Activated naive CD4-positive, alpha-beta T cell treated with anti-CD3 and anti-CD28 coated beads, Interleukin-2, amount 50 U/mL, for 72 hours (primary cell): ENCODE measurements at places on chromosomes 3 and 15.

- DNase-seq, result no peak
These were observed 50.1 kb downstream of the CADPS start for GRCh38 chr3:62824965-62825592.

- DNase-seq, result no peak
These were observed 3.2 kb upstream of the ATP13A3 start for GRCh38 chr3:194489736-194490612.

- no peak for DNase-seq
These were observed 824.1 kb downstream of the FHIT start for GRCh38 chr3:60427109-60427508.

DNA sequence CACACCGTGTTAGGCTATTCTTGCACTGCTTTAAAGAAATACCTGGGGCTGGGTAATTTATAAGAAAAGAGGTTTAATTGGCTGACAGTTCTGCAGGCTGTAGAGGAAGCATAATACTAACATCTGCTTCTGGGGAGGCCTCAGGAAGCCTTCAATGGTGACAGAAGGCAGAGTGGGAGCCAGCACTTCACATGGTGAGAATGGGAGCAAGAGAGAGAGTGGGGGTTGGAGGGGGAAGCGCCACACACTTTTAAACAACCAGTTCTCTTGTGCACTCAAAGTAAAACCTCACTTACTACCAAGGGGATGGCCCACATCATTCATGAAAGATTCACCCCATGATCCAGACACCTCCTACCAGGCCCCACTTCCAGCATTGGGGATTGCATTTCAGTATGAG lies 181.1 kb downstream of the APBA2 start:
- DNase-seq, result no peak

DNA sequence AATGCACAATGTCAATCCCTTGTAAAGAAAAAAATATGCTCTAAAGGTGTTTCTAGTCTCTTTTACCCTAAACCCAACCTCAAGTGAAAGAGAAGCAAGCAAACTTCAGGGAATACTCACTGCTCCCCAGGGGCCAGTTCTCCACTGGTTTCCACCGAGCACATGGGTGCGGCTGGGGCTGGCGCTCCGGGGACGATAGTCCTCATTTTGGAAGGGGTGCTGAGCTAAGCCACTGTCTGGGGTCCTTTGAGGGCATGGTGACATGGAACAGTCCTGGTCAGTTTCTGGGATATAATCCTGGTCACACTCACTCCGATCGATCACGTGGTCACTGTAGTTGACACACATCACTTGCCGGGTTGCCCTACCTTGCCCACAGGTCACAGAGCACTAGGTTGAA lies 86.0 kb downstream of the ADAMTS9 start:
- DNase-seq, result no peak

- no peak for DNase-seq
These were observed 30.8 kb downstream of the BOC start for GRCh38 chr3:113242096-113242581.

- no peak for DNase-seq
These were observed 405.5 kb downstream of the SHQ1 start for GRCh38 chr3:72442759-72443158.

DNA sequence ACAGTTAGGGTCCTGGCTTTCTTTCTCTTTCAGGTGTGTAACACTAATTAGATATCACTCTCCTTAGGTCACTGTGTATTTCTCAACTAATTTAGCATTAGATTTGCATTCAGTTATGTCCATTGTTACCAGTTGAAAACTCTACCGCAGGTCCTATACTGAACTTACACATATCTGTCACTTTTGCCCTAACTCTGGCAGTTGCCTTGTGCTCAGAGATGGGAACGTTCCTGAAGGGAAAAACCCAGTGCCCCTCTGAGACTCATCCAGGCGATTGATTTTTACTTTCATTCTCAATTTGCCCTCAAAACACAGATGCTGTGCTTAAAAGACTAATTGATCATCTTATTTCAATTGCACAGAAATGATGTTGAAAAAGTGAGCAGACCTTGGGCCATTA lies 249.1 kb downstream of the ALCAM start:
- DNase-seq, result no peak

DNA sequence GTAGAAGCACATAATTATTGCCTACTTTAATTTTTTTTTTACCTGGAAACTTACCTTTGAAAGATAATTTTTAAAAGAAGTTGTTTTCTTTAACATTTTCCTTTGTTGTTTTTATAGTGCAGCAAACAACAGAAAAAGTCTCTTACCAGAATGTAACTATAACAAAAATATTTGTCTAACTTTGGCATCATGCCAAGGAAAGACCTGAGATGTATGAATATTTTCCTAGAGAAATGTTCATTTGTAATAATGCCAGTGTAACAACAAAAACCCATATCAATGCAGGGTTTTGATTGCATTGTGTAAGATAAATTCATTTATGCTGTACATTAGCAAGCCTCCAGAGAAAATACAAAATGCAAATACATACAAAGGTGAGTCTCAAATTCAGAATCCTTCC lies 775.7 kb downstream of the SI start:
- no peak for DNase-seq

DNA sequence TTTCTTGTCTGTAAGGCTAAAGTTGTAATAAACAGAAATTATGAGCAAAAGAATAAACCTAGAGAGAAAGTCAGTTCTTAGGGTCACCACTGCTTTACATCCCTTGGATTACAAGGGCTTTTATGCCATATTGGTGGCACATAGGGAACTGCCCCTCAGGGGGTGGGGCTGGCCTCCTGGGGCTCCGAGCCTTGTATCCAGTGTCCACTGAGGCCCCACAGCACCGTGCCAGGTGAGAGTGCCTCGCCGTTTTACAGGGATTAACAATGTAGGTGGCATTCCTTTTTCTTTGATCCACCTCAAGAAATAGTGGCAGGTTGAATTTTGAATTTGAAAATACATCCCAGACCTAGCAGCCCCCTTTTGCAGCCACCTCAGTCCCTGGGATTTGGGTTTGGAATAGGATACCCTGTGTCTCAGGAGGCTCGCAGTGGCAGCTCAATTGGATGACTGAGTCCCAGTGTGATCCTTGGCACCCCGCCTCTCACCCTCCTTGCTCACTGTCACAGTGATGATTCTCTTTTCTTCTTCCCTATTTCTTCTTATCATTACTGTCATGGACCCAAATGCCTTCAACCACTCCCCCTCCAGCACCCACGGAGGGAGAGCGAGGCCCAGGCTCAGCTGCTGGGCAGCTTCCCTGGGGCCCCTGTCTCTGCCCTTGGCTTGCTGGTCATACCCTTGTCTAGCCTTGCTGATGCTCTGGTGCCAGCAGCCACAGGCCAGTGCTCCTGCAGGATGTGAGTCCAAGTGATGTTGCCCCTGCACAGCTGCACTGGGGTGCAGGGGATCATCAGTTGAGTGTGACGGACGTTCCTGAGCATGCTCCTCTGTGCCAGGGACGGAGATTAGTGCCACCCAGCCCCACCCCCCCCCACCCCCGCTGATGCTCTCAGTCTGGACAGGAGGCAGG lies 137.9 kb downstream of the DNAJB8 start:
- DNase-seq, result no peak

- no peak for DNase-seq
These were observed 3.2 kb upstream of the SLC7A14 start for GRCh38 chr3:170589113-170589512.

DNA sequence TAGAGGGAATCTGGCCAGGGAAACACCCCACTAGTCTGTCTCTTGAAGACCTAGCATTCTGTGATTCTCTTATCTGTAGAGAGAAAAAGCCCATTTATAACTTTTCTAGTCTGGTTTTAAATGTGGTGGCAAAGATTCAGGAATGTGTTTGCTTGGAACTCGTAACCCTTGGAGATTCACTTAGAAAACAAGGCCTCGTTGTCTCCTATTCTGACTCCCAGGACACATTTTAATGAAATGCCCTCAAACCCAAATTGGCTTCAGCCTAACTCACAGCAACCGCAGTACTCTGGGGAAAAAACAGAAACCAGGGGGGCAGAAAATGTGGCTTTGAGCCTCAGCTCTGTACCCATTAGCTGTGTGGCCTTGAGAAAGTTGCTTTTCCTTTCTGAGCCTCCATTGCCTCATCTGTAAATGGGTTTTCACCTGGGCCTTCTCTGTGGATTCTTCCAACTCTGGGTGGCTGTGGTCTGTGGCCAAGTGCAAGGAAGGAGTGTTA lies 36.5 kb downstream of the RPLP1 start:
- no peak for DNase-seq

- DNase-seq, result no peak
These were observed 44.6 kb downstream of the CORO2B start for GRCh38 chr15:68623301-68623892.

- DNase-seq, result no peak
These were observed 409.0 kb downstream of the TAFA4 start for GRCh38 chr3:68523330-68523729.

- DNase-seq, result no peak
These were observed 10.1 kb downstream of the ARL14 start for GRCh38 chr3:160686955-160687535.

GRCh38 chr15:31308185-31308639 lies 18.4 kb upstream of the KLF13 start:
- peak; percentile 47 for DNase-seq

GRCh38 chr15:86231864-86232721 lies 152.4 kb downstream of the AGBL1 start:
- DNase-seq, result no peak

- no peak for DNase-seq
These were observed 69.9 kb downstream of the PTPRG start for GRCh38 chr3:61631108-61631769.

- no peak for DNase-seq
These were observed 133.8 kb downstream of the GMNC start for GRCh38 chr3:190728574-190729246.

DNA sequence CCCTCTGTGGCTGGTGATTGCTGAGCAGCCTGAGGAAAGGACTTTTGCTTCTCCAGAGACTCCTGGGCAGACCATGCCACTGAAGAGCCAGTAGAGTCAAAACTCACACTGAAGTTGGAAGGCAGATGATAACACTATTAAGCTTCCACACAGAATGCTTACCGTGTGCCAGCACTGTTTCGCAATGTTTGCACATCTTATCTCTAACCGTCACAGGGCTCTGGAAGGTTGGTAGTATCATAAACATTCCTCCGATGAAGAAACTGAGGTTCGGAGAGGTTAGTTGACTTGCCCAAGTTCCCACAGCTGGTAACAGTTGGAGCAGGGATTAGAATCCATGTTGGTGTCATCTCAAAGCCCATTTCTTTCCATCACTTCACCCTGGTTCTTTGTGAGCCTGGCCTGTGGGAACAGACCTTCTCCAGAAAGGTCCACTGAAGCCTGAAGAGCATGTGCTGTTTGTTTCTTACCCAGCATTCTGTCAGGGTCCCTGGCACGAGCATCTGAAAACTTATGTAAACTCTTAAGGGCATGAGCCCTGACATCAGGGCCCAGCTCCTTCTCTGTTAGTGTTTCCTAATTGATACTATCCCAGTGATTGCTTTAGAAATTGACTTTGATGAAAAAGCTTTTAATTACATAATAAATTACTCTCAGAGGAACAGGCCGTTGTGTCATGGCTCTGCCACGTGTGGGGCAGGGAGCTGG lies 77.0 kb upstream of the PRR23C start:
- DNase-seq, result no peak

- no peak for DNase-seq
These were observed 7.5 kb upstream of the MAN2A2 start for GRCh38 chr15:90895571-90896117.

DNA sequence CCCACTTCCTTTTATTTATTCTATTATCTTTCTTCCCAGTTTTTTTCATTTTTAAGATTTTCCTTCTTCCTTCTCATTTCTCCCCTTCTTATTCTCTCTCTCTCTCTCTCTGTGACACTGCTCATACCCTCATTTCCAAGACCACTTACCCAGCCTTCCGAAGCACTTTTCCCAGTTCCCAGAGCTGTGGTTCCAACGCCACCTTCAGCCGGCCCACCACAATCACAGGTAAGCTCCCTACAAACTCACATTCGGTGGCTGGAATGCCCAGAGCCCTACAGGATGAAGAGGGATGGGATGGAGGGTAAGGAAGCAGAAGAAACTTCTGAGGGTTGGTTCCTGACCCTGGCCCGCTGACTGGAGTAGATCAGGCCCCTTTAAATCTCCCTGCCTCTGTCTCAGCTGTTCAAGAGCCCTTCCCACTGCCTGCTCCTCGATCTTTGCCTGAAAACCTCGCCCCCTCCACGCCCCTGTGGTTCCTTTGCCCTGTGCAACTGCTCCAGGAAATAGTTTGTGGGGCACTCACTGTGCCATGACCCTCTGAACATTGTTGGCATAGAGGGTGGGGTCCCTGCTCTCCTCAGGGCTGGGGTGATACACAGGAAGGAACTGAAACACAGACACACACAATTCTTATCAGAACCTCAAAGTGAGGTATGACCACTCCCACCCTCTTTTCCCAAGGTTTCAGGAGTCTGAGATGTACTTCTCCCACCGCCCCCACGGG lies 4.8 kb downstream of the LPCAT4 start:
- DNase-seq, result no peak

DNA sequence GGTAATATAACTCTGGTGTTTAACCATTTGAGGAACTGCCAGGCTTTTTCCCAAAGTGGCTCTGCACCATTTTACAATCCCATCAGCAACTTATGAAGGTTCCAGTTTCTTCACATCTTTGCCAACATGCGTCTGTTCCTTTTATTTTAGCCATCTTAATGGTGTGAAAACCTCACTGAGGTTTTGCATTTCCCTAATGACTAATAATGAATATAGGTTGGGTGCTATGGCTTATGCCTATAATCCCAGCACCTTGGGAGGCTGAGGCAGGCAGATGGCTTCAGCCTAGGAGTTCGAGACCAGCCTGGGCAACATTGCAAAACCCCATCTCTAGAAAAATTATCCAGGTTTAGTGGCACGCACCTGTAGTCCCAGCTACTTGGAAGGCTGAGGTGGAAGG lies 210.6 kb downstream of the TCF12 start:
- DNase-seq, result no peak

- no peak for DNase-seq
These were observed 207.7 kb downstream of the PLOD2 start for GRCh38 chr3:145953316-145953715.

DNA sequence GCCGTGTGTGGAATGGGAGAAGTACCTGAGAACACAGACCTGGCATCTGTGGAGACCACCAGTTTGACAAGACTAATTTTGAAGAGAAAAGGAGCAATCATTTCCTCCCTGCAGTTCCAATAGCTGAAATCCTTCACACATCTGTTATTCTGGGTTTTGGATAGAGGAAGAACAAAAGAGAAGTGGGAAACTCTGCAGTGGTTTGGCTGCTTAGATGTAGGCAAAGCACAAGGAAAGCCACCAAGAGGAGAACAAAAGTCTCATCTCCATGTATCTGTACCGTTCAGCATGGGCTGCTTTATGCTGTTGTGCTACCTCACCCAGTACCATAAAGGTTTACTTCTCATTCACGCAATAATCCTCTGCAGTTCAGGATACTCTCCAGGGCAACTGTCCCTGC lies 153.1 kb upstream of the COL8A1 start:
- no peak for DNase-seq

GRCh38 chr15:71357321-71357732 lies 242.1 kb downstream of the THSD4 start:
- no peak for DNase-seq

GRCh38 chr3:76096836-76097588 lies 311.7 kb upstream of the ZNF717 start:
- no peak for DNase-seq

- DNase-seq, result no peak
These were observed 76.8 kb downstream of the TAMM41 start for GRCh38 chr3:11769704-11770476.

- no peak for DNase-seq
These were observed 507.5 kb downstream of the SHQ1 start for GRCh38 chr3:72340476-72341379.
